ENCODE measurements at places on chromosomes 2 and 18.

- DNase-seq, result no peak
Measured at GRCh38 chr2:219612577-219613286, 14.7 kb upstream of the SLC4A3 start.

GRCh38 chr2:79005216-79005615 lies 20.3 kb upstream of the REG3G start:
- no peak for DNase-seq

GRCh38 chr2:20501974-20502373 lies 55.1 kb downstream of the RHOB start:
- no peak for DNase-seq

DNA sequence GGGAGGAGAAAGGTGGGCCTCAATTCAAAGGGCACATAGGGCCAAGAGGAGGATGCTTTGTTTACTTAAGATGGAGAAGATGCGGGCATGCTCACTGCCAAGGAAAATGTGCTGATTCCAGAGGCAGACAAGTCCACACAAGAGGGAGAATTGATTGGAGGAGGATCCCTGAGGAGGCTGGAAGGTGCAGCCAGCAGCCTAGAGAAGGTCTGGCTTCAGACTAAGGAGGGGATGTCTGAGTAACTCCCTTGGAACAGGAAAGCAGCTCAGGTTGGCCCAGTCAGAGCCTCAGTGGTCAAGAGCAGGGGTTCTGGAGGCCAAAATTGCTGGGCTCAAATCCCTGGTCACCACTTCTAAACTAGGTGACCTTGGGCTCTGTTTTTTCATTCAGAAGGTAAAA lies 265.5 kb upstream of the NCKAP5 start:
- DNase-seq, result no peak

GRCh38 chr2:101971836-101972235 lies 19.9 kb upstream of the IL1R2 start:
- DNase-seq, result no peak

GRCh38 chr2:174233771-174234275 lies 14.5 kb downstream of the OLA1 start:
- no peak for DNase-seq

DNA sequence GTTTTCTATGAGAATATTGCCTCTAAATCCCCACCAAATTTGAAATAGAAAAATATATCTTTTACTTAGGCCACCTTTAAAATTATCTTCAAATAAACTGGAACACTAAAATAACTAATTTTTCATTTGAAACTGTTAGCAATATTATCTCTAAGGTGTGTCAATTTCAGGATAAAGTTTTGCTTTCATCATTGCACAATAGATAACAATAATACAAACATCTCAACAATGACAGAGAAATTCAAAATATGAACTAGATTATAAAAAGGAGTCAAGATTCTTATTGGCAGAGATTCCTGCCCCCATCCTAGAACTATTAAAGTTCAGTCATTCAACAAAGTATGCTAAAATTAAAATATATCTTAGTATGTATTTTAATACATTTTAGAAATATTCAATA lies 117.9 kb downstream of the SCN9A start:
- no peak for DNase-seq

GRCh38 chr18:44411262-44411905 lies 269.3 kb upstream of the SETBP1 start:
- no peak for DNase-seq

DNA sequence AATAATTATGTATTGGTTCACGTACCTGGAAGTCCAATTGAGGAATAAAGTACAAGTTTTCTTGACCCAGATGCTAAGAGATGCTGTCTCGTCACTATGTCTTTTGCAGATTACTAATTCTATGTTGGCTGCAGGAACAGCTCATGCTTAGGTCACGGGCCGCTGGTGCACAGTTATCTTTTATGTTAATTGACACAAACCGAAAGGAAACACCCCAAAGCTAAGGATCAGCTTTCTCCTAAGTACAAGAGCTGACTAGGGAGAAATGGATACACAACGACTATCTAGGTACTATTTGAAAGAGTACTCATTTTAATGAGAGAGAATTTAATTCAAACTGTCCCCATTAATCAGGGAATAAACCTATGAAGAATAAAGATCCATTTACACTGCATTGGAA lies 217.7 kb upstream of the SLC35G4 start:
- DNase-seq, result no peak

DNA sequence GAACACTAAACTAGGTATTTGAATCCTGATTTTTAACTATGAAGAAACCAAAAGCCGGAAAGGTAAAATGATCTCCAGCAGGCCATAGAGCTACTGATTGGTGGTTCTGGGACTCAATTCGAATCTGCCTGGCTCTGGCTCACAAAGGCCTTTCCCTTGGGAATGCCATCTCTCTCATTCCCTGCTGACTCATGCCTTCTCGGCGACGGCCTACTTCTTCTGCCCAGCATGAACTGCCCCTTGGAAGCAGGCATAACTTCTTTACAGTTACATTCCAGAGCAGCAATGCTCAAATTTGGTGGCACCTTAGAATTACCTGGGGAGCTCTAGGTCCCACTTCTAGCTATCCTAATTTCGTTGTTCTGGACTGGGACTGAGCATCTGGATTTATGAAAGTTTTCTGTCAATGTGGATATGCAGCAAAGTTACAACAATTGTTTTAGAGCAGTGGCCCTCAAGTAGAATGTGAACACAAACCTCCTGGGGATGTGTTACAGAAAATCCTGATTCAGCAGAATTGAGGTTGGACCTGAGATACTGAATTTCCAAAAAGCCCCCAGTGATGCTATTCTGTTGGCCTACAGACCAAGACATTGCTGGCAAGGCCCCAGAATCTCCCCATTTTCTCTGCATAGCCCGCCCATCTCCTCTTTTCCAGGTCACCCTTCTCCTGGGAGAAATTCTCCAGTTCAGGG lies 261.1 kb downstream of the CNTNAP5 start:
- DNase-seq, result no peak

GRCh38 chr2:110807522-110807921 lies 75.1 kb downstream of the ACOXL start:
- DNase-seq, result no peak

DNA sequence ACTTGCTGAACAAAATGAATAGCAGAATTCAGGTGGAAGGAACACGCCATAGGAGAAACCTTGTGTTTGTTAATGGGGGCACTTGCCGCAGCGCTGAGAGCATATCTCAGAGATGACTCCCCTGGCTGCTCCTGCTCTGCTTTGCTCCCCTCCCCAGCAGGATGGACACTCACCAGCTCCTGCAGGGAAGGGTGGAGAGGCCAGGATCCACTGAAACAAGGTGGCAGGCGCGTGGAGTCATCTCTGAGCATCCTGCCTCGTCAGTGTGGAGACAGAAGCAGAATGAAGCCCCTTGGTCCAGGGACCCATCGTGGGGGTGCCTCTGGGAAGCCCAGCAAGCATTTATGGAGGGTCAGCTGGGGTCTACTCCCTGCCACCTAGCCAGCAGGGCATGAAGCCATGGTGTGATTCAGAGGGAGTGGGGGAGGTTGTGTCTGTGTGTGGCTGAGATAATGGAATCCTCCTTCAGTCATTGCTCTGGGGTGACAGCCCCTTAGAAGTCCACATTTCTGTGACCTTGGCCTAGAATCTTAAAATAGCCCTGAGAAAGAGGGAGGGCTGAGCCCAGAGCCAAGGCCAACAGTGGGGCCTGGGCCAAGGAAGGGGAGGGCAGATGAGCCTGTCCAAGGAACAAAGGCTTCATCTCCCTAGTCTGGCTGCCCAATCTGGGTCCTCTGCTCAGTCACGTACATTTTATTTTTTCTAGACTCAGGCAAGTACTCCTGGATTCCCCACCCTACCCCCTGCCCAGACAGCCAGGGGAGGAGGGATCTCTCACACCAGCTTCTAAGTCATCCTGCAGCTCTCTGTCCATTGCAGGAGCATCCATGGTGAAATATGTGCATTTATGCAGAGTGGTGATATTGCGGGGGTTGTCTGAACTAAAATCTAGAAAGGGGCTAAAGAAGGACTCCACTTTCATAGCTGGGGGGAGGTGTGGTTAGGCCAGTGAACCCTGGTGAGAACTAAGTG lies 215.4 kb downstream of the ZBTB7C start:
- DNase-seq, result no peak

DNA sequence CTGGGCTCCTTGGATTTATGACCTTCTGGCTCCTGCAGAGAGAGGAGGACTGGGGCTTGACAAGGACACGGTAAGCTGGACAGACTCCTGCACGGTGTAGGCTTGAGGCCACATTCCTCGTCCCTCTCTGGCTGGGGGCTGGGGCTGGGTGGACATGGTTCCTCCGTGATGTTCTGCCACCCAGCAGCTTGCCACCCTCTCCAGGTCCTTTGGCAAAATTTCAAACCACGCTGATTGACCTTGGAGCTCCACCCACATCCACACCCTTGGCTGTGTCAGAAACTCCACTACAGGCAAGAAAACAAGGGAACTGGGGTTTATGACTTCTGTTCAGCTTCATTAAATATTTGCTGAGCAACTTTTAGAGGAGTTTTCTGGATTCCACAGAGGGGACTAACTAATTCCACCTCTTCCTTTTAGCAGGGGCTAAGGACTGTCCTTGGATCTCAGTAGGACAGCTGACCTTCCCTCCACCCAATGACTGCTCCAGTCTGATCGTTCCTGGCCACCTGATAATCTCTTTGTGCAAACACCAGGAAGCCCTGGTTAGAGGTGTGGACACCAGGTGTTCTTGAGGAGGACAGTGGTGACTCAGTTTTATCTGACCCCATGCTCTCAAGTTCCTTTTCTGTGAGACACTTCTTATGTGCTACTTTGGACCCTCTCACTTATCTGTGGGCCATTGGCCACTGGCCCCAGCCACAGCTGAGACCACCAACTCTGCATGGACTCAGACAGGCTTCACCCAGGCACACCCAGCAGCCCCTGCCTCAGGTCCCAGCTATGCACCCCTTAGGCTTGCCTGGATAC lies 29.3 kb downstream of the GPR55 start:
- DNase-seq, result no peak

GRCh38 chr2:64635976-64636911 lies 17.5 kb downstream of the SERTAD2 start:
- DNase-seq, result no peak

- no peak for DNase-seq
Measured at GRCh38 chr2:149167941-149168340, 129.4 kb downstream of the LYPD6B start.

DNA sequence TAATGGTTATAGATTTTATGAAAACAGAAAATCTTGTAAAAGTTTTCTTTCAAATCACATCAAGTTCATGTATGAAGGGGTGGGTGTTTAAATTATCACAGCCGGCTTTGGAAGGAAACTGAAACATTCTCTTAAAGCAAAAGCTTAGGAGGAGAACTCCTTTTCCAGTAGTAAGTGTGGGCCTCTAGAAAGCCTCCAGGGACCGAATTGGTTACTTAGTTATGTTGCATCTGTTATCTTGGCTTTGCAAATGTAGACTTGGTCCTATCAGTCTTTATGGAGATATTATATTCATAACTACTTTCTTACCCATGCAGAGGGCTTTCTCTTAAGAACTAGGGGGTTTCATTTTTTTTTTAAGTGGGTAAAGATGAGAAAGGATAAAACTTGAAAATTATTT lies 7.4 kb downstream of the NAB1 start:
- DNase-seq, result no peak

- DNase-seq, result no peak
Measured at GRCh38 chr18:57807336-57808117, 4.4 kb upstream of the ATP8B1 start.

- DNase-seq, result no peak
Measured at GRCh38 chr18:70683263-70683662, 394.4 kb downstream of the SOCS6 start.

DNA sequence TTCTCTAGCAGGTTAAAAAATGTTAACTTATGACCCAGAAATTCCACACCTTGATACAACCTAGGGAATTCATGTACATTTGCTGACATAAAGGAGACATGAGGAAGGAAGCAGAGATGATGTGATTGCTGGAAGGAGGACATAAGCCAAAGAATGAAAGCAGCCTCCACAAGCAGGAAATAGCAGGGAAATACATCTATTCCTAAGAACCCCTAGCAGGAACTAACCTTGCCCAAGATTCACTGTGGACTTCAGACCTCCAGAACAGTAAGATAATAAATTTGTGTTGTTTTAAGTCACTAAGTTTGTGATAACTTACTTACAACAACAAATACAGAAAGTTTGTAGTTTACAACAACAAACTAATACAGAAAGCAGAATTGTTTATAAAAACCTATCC lies 4.6 kb upstream of the DSG4 start:
- no peak for DNase-seq

- no peak for DNase-seq
Measured at GRCh38 chr2:85852937-85853498, 35.8 kb downstream of the ST3GAL5 start.

DNA sequence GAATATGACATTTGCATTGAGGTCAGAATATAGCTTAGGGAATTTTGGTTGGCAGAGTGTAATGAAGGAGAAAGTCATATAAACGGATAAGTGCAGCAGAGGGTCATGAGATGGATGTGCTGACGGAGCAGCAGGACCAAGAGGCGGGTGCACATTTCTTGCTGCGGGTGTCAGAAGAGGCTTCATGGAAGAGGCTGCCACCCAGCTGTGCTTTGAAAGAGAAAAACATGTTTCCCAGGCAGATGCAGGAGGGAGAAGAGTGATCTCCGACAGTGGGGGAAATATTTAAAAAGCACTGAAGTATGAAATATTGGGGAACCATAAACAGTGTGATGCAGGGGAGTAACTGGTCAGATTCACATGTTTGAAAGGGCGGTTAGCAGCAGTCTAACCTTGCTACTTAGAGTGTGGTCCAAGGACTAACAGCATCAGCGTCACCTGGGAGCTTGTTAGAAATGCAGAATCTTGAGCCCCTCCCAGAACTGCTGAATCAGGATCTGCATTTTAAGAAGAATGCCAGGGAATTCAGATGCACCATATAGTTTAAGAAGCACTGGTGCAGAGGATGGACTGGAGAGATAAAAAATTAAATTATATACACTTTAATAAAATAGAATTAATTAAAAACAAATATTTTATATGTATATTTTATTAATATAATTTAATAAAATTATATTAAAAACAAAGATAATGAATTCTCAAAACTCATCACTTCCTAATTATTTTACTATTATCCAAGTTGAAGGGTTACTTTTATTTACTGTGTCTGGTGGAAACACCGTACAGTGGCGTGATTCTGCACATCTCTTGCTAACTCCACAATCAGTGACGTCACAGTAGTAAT lies 36.1 kb upstream of the SCYGR1 start:
- DNase-seq, result no peak

- DNase-seq, result no peak
Measured at GRCh38 chr2:147092266-147092665, 752.6 kb upstream of the ACVR2A start.

DNA sequence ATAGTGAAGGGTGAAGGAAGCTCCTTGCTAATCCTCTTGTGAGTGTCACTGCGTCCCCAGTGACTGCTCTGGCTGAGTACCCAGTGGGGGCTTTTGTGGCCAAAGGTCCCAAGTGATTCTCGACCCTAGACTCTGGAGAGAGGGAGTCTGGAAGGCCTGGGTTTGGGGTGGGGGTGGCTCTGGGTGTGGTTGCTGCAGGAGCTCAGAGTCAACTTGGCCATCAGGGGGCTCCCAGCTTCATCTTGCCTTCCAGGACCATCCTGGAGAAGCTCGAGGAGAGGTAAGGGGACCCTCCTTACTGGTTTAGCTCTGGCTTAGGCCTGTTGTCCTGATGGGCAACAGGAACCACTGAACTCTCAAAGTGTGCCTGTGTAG lies 592 bp downstream of the PSD4 start:
- DNase-seq, result no peak

All from pulmonary artery endothelial cell (primary cell).